ENCODE measurements at places on chromosomes 16 and 17.
A peak's percentile ranks its signal among the peaks of the same experiment; 100 is the strongest.

DNA sequence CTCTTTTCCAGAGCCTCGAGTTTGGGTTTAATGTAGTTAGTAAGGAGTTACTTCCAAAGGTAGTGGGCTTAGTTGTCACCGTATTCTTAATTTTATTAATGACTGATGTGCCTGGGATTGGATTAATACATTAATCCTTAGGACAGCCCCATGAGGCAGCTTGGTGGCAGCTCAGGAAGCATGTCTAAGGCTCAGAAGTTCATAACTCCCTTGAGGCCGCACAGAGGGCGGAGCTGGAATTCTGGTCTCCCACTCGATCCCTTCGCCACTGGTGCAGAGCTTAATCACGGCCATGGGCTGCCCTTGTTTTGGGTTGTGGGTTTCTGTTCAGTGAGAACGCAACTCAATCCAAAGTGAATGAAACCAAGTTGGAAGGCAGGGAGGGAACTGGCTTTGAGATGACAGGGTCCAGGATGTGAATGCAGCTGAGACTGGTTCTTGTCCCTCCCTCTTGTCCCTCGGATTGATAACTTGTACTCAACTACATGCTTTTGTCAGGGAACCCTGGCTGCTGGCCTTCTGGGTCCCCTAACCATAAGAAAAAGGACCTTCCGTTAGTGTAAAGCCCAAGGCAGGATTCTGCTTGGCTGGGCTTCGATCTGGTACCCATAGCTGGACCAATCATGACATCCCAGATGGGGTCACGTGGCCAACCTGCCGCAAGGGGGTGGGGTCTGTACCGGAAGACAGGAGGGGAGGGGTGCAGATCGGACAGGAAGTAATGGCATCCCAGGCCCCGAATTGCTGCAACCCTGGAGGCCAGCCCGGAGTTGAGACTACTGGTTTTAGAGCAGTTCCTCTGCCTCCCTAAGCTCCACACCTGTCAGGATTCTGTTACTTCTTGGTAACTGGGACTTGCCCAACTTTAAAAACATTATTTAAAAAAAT is 45.4 kb downstream of the SNX20 start:
- no peak for DNase-seq

GRCh38 chr17:37107406-37108083 is 158.8 kb downstream of the AATF start:
- no peak for DNase-seq

DNA sequence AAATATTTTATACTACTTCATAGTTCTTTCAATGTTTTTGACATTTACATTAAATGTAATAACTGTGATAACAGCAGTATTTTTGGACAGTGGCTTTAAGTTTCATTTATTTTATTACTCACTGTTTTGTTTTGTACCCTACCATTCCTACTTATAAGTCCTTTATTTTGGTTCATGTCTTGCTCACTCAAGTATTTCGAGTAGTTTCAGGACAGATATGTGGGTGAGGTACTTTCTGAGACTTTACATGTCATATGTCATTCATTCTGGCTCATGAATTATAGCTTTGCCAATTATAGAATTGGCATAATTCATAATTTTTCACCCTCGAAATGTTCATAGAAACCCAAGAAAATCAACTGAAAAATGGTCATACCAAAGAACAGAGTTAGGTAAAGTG is 44.4 kb downstream of the PIK3R5 start:
- DNase-seq = no peak

DNA sequence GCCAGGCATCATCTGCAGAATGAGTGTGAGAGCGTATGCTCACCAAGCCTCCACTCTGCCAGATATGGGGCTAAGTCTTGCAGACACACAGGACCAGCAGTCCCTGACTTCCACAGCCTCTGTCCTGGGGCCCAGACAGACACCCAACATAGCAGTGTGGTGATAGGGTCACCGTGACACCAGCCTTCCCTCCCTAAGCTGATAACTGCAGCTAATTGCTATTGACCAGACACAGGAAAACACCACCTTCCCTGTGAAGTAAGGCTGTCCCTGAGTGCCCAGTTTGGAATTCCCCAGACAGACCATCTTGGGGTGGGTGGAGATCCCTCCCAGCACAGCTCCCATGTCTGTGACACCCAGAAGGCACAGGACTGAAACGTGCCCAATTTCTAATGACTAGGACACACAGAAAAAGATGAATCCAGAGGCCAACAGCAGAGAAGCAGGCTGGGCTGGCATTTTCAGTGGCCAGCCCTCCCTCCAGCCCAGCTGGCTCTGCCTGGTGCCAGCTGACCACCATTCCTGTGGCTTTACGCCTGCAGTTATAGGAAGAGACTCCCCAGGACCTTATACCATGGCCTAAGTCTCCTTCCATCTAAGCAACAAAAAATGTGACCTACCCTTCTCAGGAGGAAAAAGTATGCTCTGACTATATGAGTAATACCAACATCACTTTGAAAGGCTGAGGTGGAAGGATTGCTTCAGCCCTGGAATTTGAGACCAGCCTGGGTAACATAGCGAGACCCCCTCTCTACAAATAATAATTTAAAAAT is 30.3 kb downstream of the ATPAF2 start:
- DNase-seq = no peak

- no peak for DNase-seq
Measured at GRCh38 chr17:15917021-15917437, 27.9 kb upstream of the ADORA2B start.

DNA sequence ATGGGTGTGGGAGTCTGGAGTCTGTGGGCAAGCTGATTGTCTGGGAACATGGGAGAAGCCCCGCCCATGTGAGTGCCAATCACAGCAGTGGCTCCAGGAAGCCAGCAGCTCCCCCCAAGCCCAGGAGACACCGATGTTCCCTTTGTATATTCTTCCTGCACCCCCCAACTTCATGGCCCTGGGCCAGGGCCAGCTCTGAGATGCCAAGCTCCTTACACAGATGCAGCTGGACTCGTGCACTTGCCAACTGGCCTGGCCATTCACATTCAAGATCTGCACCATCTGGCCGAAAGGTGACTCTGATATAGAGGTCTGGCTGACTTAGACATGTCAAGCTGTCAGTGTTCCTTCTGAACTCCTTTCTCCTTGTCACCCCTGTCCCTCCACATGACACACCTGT is 50.5 kb downstream of the CACNG5 start:
- no peak for DNase-seq

- DNase-seq = no peak
Measured at GRCh38 chr16:87074641-87075318, 242.4 kb downstream of the C16orf95 start.

DNA sequence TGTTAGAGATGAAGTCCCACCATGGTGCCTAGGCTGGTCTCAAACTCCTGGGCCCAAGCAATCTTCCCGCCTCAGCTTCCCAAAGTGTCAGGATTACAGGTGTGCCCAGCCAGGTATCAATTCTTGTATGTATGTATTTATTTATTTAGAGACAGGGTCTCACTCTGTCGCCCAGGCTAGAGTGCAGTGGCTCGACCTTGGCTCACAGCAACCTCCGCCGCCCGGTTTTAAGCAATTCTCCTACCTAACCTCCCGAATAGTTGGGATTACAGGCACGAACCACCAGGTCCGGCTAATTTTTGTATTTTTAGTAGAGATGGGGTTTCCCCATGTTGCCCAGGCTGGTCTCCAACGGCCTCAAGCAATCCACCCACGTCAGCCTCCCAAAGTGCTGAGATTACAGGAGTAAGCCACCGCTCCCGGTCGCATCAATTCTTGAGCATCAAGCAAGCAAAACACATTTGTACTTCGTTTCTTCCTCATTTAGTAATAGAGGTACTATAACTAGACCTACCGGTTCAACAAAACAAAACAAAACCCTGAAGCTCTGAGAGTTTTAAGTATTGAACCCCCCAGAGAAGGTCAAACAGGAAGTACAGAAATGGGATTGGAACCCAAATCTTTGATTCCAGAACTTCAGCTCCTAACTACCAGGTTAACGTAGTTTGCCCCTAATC is 1.0 kb upstream of the ZNF500 start:
- no peak for DNase-seq

DNA sequence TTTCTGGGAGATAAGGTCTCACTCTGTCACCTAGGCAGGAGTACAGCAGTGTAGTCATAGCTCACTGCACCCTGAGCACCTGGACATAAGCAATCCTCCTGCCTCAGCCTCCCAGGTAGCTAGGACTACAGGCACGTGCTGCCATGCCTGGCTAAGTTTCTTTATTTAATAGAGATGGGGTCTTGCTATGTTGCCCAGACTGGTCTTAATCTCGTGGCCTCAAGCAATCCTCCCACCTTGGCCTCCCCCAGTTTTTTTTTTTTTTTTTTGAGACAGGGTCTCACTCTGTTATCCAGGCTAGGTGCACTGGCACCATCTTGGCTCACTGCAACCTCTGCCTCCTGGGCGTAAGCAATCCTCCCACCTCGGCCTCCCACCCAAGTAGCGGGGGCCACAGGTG is 21.1 kb downstream of the DDX19B start:
- no peak for DNase-seq

- DNase-seq = no peak
Measured at GRCh38 chr17:29050176-29050575, 7.2 kb downstream of the PIPOX start.

GRCh38 chr17:47176389-47176826 is 12.7 kb downstream of the CDC27 start:
- no peak for DNase-seq

- DNase-seq = no peak
Measured at GRCh38 chr17:17314501-17315071, 11.4 kb downstream of the NT5M start.

DNA sequence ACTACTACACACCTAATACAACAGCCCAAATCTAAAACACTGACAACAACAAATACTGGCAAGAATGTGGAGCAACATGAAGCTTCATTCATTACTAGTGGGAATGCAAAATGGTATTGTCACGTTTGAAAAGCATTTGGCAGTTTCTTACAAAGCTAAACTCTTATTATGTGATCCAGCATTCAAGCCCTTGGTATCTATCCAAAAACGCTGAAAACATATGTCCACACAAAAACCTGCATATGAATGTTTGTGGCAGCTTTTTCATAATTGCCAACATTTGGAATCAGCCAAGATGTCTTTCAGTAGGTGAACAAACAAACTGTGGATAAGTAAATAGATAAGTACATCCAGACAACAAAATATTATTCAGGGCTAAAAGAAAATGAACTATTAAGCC is 501.1 kb upstream of the KIF2B start:
- no peak for DNase-seq

DNA sequence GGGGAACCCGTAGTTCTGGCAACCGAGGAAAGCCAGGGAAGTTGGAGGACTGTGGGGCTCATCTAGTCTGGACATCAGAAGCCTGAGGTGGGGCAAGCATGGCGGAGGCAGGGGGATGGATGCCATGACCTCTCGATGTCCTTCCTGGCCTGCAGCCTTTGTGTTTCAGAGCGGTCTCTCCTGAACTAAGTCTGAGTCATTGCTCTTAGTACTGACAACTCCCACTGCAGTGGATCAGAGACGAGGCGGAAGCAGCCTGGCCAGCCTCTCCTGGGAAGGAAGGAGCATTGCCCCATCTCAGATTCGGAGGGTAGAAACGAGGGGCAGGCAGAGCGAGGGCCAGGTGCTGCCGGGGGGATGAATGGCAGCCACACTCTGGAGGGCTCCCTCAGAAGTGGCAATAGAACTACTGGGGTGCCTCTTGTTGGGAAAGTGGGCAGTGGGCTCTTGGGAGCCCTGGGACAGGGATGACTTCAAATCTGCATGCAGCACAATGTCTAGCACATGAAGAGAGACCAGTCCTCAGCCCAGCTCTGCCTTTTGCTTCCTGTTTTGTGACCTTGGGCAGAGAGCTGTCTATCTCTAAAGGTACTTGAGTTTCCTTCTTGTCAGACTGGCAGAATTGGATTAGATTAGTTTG is 3.6 kb upstream of the STAC2 start:
- DNase-seq = no peak

GRCh38 chr17:67326440-67326839 is 39.9 kb downstream of the PSMD12 start:
- DNase-seq = no peak

DNA sequence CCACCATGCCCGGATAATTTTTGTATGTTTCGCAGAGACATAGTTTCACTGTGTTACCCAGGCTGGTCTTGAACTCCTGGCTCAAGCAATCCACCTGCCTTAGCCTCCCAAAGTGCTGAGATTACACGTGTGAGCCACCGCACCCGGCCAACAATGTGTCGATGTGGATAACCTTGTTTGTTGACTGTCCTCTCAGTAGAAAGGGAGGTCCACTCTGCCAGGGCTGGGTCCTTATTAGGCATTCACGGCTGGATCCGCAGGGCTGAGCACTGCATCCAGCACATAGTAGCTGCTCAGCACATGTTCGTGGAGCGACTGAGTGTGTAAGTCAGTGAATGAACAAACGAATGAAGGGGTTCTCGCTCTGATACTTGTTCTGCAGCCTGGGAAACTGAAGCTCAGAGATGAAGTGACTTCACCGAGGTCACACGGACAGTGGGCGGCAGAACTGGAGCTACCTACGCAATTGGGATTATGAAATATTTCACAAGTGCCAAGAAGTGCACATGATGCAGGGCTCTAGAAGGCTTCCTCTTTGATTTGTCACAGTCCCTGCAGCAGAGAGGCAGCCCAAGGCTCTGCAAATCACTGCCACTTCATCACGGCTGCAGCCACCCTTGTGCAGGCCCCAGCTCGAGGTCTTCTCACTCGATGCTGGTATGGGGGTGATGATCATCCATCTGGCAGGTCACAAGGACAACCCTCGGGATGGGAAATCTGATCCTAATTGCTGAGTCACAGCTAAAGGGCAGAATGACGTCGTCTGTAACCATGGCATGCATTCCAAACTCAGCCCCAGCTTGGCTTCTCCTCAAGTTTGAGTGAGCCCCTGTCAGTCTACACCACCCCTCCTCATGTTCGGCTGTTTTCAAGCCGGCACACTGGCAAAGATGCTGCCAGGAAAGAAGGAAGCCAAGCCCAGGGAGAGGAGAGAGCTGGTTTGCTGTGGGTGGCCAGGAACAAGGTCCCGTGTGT is 28.0 kb upstream of the SNN start:
- DNase-seq = peak; percentile 39

DNA sequence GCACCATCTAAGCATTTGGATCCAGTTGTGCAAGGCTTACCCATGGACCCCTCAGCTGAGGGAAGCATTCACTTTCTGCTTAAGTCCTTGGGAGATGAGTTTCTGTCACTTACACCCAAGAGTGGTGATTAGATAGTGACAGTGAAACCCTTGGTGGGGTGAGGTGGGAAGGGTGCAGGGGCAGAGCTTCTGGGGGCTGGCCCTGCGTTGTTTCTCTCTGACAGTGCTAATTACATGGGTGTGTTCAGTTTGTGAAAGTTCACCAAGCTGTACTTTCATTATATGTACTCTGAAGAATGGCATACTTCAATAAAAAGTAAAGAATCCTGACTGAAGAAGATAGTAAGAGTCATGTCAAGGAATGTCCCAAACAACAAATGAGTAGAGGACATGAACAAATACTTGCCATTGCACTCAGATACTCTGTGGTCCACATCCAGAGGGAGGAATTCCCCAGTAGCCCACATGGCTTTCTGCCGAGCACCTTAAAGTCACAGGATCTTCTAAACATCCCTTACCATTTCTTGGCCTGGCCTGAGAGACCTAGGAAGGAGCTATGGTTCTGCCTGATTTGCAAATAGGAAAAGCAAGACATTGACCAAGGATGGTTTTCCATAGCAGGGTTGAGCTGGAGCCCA is 8.4 kb downstream of the CHST6 start:
- DNase-seq = no peak
